ENCODE measurements at places on chromosomes 1 and 21. TPM values are rescaled to one million over a fixed set of nuclear protein-coding genes. Genes with fewer than 3 reads are reported as not detected.

GRCh38 chr1:97827887-97828286 is 92.9 kb downstream of the DPYD start:
- H3K4me3 ChIP-seq = no peak overlapping the region
- H3K4me1 ChIP-seq = no peaks in the 10 kb centered on the region
- no peak overlapping the region for H3K27ac ChIP-seq
- H3K36me3 ChIP-seq = no peaks in the 10 kb centered on the region
- no peaks in the 10 kb centered on the region for H3K27me3 ChIP-seq

GRCh38 chr1:147912553-147912952 is 10.0 kb downstream of the GJA8 start:
- no peaks in the 10 kb centered on the region for H3K27me3 ChIP-seq
- no peaks in the 10 kb centered on the region for H3K36me3 ChIP-seq
- DNase-seq = no peak
- no peak overlapping the region for H3K27ac ChIP-seq
- no peak overlapping the region for H3K4me3 ChIP-seq

- DNase-seq = no peak
- H3K27me3 ChIP-seq = peaks cover 6% of the 10 kb centered on the region
- H3K4me1 ChIP-seq = no peaks in the 10 kb centered on the region
- H3K4me3 ChIP-seq = no peak overlapping the region
- no peaks in the 10 kb centered on the region for H3K36me3 ChIP-seq
Measured at GRCh38 chr1:211332036-211332616, 5.5 kb downstream of the TRAF5 start.

GRCh38 chr1:108856994-108857393 is at the start of gene AKNAD1:
Gene AKNAD1 (minus strand): TSS chr1:108857094. CDS start chr1:108852664, 4,430 bp downstream.
- H3K4me1 ChIP-seq = peaks cover 9% of the 10 kb centered on the region
- no peaks in the 10 kb centered on the region for H3K36me3 ChIP-seq
- H3K4me3 ChIP-seq = no peak within 1 kb of the TSS
- no peak within 1 kb of the TSS for H3K27ac ChIP-seq
- DNase-seq = no peak

DNA sequence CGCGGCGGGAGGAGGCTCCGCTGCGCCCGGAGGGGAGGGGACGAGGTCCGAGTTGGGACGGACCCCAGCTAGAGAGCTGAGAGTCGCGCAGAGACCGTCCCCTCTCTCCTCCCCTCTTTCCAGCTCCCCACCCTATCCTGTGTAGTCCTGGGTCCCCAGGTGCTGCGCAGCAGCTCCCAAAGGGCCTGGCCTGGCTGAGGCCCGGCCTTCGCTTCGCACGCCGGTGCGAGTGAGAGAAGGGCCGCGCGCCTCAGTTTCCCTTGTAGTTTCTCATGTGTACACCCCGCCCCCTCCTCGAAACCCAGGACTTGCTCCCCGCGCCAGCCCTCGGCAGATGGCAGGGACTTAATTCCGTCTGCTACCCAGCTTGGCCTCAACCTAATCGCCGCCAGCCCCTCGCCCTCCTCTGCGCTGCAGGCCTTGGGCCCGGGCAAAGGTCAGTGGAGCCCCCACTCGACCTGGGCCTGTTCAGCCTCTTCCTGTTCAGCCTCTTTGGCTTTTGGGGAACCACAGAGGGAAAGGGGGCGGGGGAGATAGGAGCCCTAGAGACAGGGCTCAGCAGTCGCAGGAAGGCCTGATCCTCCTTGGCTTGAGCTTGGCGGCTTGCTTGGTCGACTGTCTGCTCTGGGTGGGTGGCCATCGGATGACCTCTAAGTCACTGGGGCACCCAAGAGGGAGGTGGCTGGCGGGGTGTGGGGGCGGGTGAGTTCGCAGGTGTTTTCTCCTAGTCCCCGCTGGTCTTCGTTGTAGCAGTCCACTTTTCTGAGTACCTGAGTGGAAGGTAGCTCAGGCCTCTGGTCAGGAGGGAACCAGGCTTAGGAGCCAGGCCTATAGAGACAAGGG is 1.0 kb downstream of the ZNF687 start:
- H3K27me3 ChIP-seq = no peaks in the 10 kb centered on the region
- peak overlapping the region; percentile 94 for H3K4me3 ChIP-seq
- peaks cover 33% of the 10 kb centered on the region for H3K36me3 ChIP-seq
- DNase-seq = peak; percentile 83
- H3K4me1 ChIP-seq = peaks cover 39% of the 10 kb centered on the region

GRCh38 chr1:9808459-9808858 is 15.3 kb downstream of the CLSTN1 start:
- H3K4me1 ChIP-seq = no peaks in the 10 kb centered on the region
- no peak overlapping the region for H3K27ac ChIP-seq
- no peak for DNase-seq
- H3K27me3 ChIP-seq = no peaks in the 10 kb centered on the region
- no peak overlapping the region for H3K4me3 ChIP-seq

Gene TMPRSS15
- not detected for polyA plus RNA-seq

Gene JUN
- polyA plus RNA-seq = 211 TPM

Gene TMPRSS2
- 38.2 TPM for polyA plus RNA-seq

Measured in left lung (tissue), 14 donors.